ENCODE measurements at places on chromosomes 11 and 22. TPM values are rescaled to one million over a fixed set of nuclear protein-coding genes. Genes with fewer than 3 reads are reported as not detected.

RIMBP3B gene
- 0.82 TPM for total RNA-seq

MICAL2 gene
- 14.3 TPM for total RNA-seq

BCR gene
- 46.1 TPM for total RNA-seq

TEX54 gene
- not detected for total RNA-seq

DDIAS gene
- total RNA-seq = 1.6 TPM

OR51I1 gene
- not detected for total RNA-seq

SEC14L3 gene
- not detected for total RNA-seq

OR52B2 gene
- total RNA-seq = not detected

SERHL2 gene
- total RNA-seq = 4.9 TPM

MYO7A gene
- total RNA-seq = 0.82 TPM

RGL4 gene
- total RNA-seq = not detected

KLHDC7B gene
- total RNA-seq = not detected

CEND1 gene
- 7.3 TPM for total RNA-seq

OR4A16 gene
- not detected for total RNA-seq

AP5B1 gene
- total RNA-seq = 4.1 TPM

OR6A2 gene
- total RNA-seq = 0.41 TPM

KCNK4 gene
- 1.6 TPM for total RNA-seq

PDGFD gene
- total RNA-seq = 7.3 TPM

EMID1 gene
- total RNA-seq = 33.8 TPM

PKDREJ gene
- total RNA-seq = under 0.01 TPM

C22orf42 gene
- 0.41 TPM for total RNA-seq

ELP4 gene
- 22.4 TPM for total RNA-seq

ABCC8 gene
- total RNA-seq = 8.6 TPM

OR51E1 gene
- 0.41 TPM for total RNA-seq

SCN3B gene
- total RNA-seq = 48.9 TPM

NXPE2 gene
- 0.82 TPM for total RNA-seq

AMPD3 gene
- total RNA-seq = 0.82 TPM

OR4D11 gene
- not detected for total RNA-seq

IGF2 gene
- 19.6 TPM for total RNA-seq

VSTM5 gene
- 1.2 TPM for total RNA-seq

TRIM49C gene
- total RNA-seq = 0.41 TPM

INPP5J gene
- 2.0 TPM for total RNA-seq

GRIK4 gene
- total RNA-seq = 3.3 TPM

CSF2RB gene
- 0.41 TPM for total RNA-seq

HBG2 gene
- 2,646 TPM for total RNA-seq

ELMOD1 gene
- total RNA-seq = 118 TPM

RIMBP3C gene
- 0.82 TPM for total RNA-seq
